NCI-H1105 (cell line): ENCODE measurements at places on chromosomes 11 and 22.
A peak's percentile ranks its signal among the peaks of the same experiment; 100 is the strongest.

DNA sequence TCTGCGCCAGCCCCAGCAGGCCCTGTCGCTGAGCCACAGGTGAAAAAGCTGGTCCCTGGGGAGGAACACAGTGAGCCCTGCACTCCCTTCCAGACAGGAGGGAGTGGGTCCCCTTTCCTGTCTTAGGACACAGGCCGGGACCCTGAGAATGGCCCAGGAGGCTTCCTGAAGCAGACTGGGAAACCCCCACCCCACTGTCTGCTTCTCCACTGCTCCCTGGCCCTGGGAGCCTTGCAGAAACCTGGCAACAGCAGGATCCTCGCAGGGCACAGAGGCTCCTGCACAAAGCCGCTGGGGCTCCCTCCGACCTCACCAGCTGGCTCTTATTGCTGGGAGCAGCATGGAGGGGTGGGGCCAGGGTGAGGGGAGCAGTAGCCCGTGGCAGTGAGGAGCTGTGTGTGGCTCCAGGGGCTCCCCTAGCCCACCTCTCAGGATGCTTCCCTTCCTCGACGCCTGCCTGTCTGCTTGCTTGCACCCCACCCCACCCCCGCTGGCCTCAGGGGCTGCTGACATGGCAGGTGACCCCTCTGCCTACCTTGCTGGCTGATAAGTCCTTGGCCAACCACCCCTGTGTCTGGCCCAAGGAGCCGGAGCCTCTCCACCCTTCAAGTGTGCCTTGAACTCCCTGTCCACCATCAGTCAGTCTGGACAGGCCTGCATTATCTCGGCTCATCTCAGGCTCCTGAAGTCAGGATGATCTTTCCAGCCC is 72.1 kb upstream of the KCNQ1OT1 start:
- DNase-seq: peak; percentile 14

DNA sequence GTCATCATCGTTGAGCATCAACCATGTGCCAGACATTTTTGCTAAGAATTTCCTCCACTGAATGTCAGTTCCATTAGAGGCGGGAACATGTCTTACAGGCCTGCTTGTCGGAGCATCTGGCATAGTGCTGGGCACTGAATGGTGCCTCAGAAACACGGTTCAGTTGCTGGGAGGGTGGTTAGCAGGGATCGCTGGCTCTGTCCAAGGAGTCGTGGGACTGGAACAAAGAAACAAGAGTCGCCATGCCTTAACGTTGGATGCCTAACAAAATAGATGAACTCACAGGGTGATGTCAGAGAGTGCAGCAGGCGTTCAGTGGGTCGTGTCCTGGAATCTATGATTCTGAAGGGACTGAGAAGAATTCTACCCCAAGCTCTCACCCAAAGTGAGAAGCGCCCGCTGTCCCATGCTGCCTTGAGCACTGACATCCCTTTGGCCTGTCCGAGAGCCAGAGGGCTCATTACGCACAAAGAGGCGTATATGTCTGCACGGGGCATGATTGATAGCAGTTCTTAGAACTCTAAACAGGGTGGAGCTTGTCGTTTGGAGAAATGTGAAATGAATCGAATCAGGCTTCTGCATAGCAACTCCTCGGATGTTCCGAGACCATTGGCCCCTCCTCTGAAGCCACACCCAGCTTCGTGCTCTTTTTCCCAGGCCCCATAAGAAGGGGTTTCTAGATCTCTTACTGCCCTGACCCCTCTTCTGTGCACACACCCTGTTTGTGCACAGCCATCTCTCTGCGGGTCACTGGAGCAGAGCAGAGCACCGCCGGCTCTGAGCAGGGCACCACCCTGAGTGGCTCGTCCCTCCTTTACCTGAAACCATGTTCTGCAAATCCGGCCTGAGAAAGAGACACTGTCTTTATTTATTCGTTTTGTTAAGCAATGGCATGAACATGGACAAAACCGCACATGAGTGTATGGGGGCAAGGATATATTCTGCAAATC is 113.1 kb upstream of the B3GAT1 start:
- DNase-seq: no peak

DNA sequence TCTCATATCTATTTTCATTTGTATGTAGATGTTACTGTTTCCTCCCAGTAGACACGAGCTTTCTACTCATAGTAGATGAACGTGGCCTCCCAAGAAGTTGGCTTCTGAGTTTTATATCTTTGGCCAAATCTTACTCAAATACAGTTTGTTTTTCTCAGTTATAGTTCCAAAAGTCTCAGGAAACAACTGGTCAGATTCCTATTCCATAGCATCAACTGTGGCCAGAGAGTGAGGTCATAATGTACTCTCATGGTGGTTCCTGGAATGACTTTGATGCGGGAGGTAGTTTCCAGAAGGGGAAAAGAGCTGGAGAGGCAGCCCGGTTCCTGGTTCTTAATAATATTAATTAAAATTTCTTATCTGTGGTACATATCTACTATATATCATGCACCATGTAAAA is 77.3 kb downstream of the SLC17A6 start:
- DNase-seq: no peak

- peak; percentile 44 for DNase-seq
These were observed 27.9 kb upstream of the OAF start for GRCh38 chr11:120182790-120183491.

DNA sequence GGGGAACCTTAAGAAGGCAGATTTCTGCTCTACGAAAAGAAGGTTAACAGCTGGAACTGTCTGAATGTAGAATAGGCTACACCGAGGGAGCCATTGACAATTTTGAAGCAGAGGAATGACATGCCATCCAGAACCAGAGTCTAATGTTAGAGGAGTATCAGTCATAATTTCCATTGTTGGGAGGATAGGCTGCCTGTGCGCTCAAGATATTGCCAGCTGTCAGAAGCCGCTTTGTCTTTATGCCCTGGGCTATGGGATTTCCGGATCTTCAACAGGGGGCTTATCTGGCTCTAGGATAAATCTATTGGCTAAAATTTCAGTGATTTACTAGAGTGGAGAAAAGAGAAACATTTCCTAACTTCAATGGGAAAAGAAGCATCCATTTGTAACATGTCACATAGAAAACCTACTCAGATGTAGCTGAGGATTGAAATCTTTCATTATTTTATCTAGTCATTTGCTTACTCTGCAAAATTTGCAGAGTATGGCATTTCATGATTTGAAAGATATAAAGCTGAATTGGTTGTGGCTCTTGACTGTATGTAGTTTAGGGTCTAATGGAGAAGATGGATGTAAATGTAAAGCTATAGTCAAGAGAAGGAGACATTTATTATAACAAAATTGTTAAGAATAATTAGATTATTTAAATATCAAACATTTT is 78.9 kb downstream of the ANO3 start:
- DNase-seq: no peak

GRCh38 chr22:29766632-29767170 is at the start of gene ZMAT5:
ZMAT5 (minus strand) TSS chr22:29767007; CDS start chr22:29748544, 18,463 bp downstream.
- DNase-seq: peak; percentile 95

GRCh38 chr22:37775785-37776638 is 31.7 kb upstream of the GCAT start:
- DNase-seq: no peak

- no peak for DNase-seq
These were observed 14.4 kb downstream of the IL18BP start for GRCh38 chr11:72012897-72013721.

DNA sequence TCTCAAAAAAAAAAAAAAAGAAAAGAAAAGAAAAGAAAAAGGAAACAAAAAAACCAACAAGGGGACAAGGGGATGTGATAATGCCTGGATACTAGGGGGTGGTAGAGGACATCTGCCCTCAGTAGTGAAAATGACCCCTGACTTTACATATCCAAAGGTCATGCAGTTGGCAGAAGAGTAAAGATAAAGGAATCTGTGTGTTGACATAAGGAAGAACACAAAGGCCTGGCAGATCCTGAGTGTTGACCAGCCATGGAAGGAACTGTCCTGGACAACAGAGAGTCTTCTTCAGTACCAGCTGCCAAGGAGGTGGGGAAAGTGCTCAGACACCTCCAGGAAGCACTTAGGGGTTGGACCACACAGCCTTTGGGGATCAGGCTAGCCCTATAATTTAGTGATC is 12.6 kb downstream of the SLC43A1 start:
- no peak for DNase-seq

GRCh38 chr11:61027141-61027840 is 55.8 kb downstream of the CD6 start:
- no peak for DNase-seq

GRCh38 chr11:44611687-44612434 is 46.4 kb downstream of the CD82 start:
- DNase-seq: no peak

DNA sequence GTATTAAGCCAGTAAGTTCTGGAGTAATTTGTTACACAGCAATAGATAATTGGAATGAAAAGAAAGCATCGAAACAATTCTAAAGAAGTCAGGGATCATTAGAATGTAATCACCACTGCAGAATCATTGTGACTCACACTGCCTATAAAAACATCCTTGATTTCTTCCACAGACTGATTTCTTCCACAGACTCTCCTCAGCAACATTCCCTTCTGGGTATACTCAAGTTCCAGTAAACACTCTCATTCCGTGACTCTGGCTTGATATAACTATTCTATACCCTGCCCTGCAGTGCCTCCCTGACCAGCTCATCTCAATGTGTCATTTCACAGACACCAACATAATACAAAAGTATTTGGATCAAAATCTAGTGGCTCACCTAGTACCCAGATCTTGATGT is 120.5 kb downstream of the BBOX1 start:
- DNase-seq: no peak

GRCh38 chr11:8814923-8815240 is 96.1 kb upstream of the AKIP1 start:
- DNase-seq: no peak

DNA sequence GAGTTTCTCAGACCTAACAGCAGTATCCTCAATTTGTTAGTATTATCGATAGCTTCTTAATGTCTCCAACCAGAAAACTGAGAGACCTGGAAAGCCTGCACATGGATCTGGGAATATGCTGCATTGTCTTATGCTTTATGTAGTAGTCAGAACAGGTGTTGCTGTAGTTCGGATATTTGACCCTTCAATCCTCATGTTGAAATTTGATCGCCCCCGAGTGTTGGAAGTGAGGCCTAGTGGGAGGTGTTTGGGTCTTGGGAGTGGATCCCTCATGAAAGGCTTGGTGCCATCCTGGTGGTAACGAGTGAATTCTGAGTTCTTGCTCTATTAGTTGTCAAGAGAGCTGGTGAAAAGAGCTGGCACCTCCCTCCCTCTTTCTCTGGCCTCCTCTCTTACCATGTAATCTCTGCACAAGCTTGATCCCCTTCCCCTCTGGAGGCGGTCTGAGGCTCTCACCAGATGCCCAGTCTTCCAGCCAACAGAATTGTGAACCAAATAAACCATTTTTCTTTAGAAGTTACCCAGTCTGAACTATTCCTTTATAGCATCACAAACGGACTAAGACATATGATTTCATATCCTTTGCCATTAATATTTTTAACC is 227.1 kb downstream of the DDX10 start:
- no peak for DNase-seq

- DNase-seq: no peak
These were observed 45.0 kb downstream of the OR6Q1 start for GRCh38 chr11:58075781-58076180.

- DNase-seq: no peak
These were observed 7.2 kb downstream of the KCNK7 start for GRCh38 chr11:65588199-65589054.

- no peak for DNase-seq
These were observed 4.9 kb downstream of the MSANTD4 start for GRCh38 chr11:106017093-106017492.

DNA sequence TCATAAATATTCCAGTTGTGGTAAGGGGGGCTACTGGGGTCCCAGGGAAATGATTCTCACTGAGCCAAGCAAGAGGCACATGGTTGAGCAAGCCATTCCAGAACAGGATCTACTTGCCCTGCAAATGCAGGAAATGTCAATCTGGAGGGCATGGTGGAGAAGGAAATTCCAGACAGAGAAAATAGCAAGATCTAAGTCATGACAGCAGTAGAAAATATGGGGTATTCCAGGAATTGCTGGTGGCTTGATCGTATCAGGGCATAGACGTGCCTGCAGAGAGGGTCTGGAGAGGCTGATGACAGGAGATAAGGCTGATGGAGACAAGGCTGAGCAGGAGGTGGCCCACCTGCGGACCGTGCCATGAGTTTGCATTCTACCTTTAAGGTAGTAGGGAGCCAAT is 566.3 kb upstream of the CADM1 start:
- no peak for DNase-seq

DNA sequence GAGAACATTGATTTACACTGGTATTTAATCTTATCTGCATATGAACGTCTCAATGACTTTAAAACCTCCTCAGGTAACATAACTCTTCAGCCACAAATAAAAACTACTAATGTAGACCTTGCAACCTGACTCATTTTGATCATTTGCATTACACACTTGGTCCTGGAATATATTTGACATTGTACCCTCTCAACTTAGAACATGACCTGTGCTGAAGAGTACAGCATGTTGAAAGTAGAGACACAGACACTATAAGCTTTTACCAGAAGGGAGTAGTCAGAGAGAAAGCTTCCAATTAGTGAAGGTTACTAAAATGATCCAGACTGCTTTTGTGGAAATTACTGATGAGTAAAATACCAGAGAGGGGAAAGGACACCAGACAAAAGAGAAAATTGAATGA is 390.6 kb upstream of the ANO3 start:
- DNase-seq: no peak

DNA sequence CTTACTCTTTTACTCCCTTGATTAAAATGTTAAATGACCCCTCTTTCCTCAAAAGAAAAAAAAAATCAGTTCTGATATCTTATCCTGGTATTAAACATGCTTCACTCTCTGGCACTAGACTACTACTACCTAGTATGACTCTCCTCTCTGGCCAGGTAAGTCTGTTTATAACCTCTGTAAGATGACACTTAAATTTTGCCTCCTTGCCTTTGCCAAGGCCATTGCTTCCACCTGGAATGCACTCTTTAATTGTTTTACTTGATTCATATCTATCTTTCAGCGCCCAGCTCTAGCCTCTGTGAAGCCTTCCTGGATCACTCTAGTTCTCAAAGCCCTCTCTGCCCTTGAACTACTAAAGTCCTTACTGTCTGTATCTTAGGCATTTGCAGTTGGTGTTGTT is 170.4 kb downstream of the ETS1 start:
- no peak for DNase-seq

DNA sequence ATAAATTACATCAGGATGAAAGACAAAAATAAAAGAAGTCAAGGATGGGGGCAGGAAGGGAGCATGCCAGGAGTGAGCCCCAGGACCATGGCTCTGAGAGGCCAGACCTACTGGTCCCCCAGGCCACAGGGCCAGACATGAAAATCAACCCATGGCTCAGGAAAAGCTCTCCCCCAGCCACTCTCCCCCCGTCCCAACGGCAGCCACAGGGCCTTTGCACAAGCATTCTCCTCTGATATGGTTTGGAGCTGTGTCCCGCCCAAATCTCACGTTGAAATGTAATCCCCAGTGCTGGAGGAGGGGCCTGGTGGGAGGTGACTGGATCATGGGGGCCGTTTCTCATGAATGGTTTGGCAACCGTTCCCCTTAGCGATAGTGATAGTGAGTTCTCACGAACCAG is 80.8 kb upstream of the ANO1 start:
- no peak for DNase-seq
